ENCODE measurements at places on chromosomes 7 and 10. TPM values are rescaled to one million over a fixed set of nuclear protein-coding genes. Genes with fewer than 3 reads are reported as not detected.

GRCh38 chr10:33621101-33621500 lies 286.6 kb upstream of the NRP1 start:
- H3K27me3 ChIP-seq, result no peaks in the 10 kb centered on the region
- no peaks in the 10 kb centered on the region for H3K4me1 ChIP-seq
- no peaks in the 10 kb centered on the region for H3K36me3 ChIP-seq
- no peak overlapping the region for H3K27ac ChIP-seq

The AKR1C2 gene
- 0.41 TPM for total RNA-seq

DNA sequence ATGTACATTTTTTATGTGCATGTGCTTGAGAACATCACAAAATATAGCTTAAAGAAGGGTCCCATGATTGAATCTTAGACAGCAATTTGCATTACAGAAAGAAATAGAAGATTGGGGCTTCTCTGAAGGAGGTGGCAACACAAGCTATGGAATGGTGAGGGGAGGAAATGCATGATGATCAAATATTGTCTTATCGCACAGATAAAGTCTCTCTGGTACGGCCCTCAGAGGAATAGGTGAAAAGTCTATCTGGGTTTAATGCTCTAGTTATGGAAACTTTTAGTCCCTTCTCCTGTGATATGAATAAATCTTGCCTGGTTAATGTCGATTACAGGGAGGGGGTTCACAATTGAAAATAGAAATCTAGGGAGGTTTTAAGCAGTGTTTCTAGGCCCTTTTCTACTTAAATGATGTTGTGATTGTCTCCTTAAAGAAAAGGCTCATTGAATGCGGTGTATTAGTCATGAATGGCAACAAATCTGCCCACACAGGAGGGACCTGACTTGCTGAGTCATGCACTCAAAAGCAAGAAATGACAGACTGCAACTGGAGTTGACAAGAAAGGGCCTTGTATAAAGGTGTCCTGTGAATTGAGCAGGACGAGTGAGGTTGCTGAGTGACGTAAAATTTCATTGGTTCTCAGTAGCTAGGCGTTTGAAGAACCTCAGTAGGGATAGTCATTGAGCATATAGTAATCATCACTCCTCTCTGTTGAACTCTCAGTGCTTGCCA lies 133.4 kb upstream of the CSTF2T start:
- DNase-seq, result no peak
- no peak overlapping the region for H3K4me3 ChIP-seq
- no peaks in the 10 kb centered on the region for H3K4me1 ChIP-seq
- H3K27me3 ChIP-seq, result no peaks in the 10 kb centered on the region
- H3K27ac ChIP-seq, result no peak overlapping the region

- H3K27ac ChIP-seq, result no peak overlapping the region
- peaks cover 53% of the 10 kb centered on the region for H3K4me1 ChIP-seq
- no peaks in the 10 kb centered on the region for H3K27me3 ChIP-seq
Observed at GRCh38 chr7:139739863-139740597, 37.8 kb downstream of the HIPK2 start.

The PDCD4 gene
- total RNA-seq, result 358 TPM

The CCM2 gene
- total RNA-seq, result 52.8 TPM

DNA sequence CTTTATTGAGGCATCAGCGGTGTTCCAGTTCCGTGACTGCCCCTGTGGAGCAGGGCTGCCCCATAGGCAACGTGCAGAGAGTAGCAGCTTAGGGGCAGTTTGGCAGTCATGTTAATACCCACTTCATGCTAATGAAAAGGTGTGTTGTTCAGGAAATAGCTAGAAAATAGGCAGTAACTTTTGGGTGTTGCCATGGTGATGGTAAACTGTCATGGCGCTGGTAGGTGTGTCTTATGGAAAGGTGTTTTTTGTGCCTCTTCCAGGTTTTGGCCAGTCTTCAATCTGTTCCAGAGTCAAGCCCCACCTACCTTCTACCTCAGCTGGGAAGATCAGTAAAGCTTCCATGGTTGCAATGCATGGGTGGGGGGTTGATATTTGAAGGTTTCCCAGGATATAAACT lies 36.3 kb upstream of the MINDY3 start:
- H3K27me3 ChIP-seq, result peaks cover 5% of the 10 kb centered on the region
- no peaks in the 10 kb centered on the region for H3K36me3 ChIP-seq
- H3K4me1 ChIP-seq, result no peaks in the 10 kb centered on the region
- no peak overlapping the region for H3K27ac ChIP-seq
- no peak for DNase-seq

The FBXL13 gene
- total RNA-seq, result 1.4 TPM

- no peaks in the 10 kb centered on the region for H3K4me1 ChIP-seq
- H3K27me3 ChIP-seq, result no peaks in the 10 kb centered on the region
- no peak overlapping the region for H3K27ac ChIP-seq
- no peaks in the 10 kb centered on the region for H3K36me3 ChIP-seq
- no peak overlapping the region for H3K4me3 ChIP-seq
Observed at GRCh38 chr7:42843205-42843800, 68.6 kb downstream of the C7orf25 start.

DNA sequence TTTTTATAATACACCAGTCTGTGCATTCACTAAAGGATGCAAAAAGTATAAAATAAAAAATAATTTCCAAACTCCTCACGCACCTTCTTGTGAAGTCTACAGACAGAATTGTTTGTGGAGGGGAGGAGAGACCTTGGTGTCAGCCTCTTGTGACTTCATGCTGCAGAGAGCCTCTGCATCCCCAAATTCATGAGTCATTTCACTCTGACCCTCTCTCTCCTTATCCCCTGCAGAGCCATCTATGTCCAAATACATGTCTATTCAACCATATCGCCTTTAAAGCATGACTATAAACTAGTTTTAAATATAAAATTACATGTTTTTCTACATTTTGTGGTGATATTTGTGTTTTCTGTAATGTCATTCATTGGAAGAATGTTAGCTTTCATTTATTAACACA lies 6.0 kb downstream of the CREB5 start:
- no peak overlapping the region for H3K4me3 ChIP-seq
- no peak overlapping the region for H3K27ac ChIP-seq
- no peak for DNase-seq
- no peaks in the 10 kb centered on the region for H3K36me3 ChIP-seq

The GATAD1 gene
- 13.5 TPM for total RNA-seq

The GDF2 gene
- total RNA-seq, result not detected

DNA sequence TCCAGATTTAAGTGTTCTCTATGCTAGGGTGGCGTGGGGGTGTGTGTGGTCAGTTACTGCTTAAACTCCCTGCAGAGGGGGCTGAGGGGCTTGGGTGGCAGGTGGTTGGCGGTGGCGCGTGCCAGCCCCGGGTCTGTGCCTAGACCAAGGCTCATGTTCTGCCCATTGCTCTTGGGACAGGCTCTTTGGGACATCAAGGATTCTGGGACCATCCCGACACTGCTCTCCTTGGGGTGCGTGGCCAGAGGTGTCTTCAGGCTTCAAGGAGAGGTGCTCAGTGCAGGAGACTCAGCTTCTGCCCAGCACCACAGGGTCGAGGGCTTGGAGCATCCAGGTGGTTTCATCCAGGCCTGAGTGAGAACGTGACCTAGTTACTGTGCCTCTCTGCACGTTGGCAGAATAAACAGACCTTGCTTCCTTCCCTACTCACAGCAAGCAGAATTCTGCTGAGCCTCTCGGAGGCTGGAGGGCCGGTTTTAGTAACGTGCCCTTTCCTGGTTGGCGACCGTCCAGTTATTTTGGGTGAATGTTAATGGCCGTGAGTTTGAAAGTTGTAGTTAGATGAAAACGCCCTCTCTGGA lies 39.9 kb downstream of the CAMK1D start:
- H3K27ac ChIP-seq, result no peak overlapping the region
- no peak for DNase-seq
- peaks cover 4% of the 10 kb centered on the region for H3K4me1 ChIP-seq
- H3K36me3 ChIP-seq, result no peaks in the 10 kb centered on the region
- no peak overlapping the region for H3K4me3 ChIP-seq
- no peaks in the 10 kb centered on the region for H3K27me3 ChIP-seq

GRCh38 chr7:156881679-156882078 lies 11.3 kb downstream of the LMBR1 start:
- no peak overlapping the region for H3K27ac ChIP-seq
- no peak for DNase-seq
- no peaks in the 10 kb centered on the region for H3K4me1 ChIP-seq

The PRSS37 gene
- not detected for total RNA-seq

DNA sequence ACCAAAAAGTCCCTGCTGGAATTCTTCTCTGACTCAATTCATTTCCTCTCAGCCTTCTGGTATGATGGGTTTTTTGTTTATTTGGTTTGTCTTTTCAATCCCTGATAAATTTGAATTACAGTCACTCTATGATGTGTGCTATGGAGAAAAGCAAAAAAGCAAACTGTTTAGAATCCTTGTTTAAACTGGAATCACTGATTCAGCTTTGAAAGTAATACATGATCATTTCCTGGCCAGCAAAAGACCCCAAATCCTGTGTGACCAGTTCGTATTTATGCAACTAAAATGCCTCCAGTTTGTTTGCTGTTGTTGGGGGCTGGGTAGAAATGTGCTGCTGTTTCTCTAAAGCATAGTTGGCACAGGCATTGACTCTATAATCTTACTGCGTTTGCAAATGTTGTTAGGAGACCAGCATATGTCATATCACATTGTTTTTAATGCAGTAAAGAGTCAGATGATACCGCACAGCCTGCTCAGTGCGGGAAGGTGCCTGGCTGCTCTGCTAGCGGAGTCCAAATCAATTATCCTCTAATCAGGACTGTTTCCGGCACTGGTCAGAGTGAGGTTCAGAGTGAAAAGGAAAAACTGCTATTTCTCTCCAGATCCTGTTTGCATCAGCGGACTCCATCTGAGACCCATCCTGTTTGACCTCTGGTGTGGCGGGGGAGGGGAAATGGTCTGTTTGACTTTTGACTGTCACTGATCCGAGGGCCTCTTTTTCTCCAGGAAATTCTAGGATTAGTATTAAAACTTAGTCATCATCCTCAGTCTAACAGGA lies 40.6 kb upstream of the ADD3 start:
- no peak for DNase-seq
- H3K36me3 ChIP-seq, result no peaks in the 10 kb centered on the region
- H3K4me3 ChIP-seq, result no peak overlapping the region
- no peak overlapping the region for H3K27ac ChIP-seq
- H3K27me3 ChIP-seq, result no peaks in the 10 kb centered on the region

The RET gene
- total RNA-seq, result not detected

Data from CD4-positive, alpha-beta T cell (primary cell).